ENCODE measurements at places on chromosomes 6 and 20. TPM values are rescaled to one million over a fixed set of nuclear protein-coding genes. Genes with fewer than 3 reads are reported as not detected.

Gene TEAD3
- 4.8 TPM for total RNA-seq

Gene DUSP15
- total RNA-seq: not detected

Gene SLCO4A1
- total RNA-seq: 1.1 TPM

Gene BMP7
- not detected for total RNA-seq

Gene UST
- total RNA-seq: 27.7 TPM

Gene MDFI
- 113 TPM for total RNA-seq

Gene OR10C1
- not detected for total RNA-seq

Gene TRDN
- not detected for total RNA-seq

Gene TRAPPC3L
- not detected for total RNA-seq

Gene TUBB2B
- 10.8 TPM for total RNA-seq

Gene PRR18
- not detected for total RNA-seq

Gene ZSCAN23
- 1.9 TPM for total RNA-seq

Gene C20orf204
- total RNA-seq: 0.85 TPM

Gene LTA
- total RNA-seq: not detected

Gene AMD1
- 163 TPM for total RNA-seq

Gene CD109
- total RNA-seq: 95.9 TPM

Gene DNAH8
- not detected for total RNA-seq

Gene DDR1
- 195 TPM for total RNA-seq

Gene NEURL2
- total RNA-seq: 5.5 TPM

Gene ZNFX1
- total RNA-seq: 28.2 TPM

Gene BMP5
- not detected for total RNA-seq

Gene SLC2A10
- 19.0 TPM for total RNA-seq

Gene FAM162B
- total RNA-seq: not detected

Data from tracheal epithelial cell (primary cell).